Fibroblast of skin of scalp (primary cell): ENCODE measurements at places on chromosomes 3 and 15.

DNA sequence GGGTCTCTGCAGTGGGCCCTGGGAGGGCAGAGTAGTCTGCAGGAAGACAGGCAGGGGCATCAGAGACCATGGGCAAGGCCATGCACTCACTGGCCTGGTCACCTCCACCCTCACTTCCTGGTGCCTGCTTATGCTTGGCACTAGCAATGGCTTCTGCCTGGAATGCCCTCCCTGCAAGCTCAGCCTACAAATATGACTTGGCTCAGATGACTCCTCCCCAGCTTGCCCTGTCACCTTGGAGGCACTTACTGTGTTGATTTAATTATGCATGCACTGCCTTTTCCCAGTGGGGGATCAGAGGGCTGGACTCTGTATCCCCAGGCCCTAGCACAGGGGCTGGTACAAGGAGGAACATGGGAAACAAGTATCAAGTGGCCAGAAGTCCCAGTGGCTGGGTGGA is 7.8 kb downstream of the C3orf18 start:
- DNase-seq, result peak; percentile 22

- DNase-seq, result no peak
Observed at GRCh38 chr3:156383441-156384025, 171.4 kb downstream of the SSR3 start.

DNA sequence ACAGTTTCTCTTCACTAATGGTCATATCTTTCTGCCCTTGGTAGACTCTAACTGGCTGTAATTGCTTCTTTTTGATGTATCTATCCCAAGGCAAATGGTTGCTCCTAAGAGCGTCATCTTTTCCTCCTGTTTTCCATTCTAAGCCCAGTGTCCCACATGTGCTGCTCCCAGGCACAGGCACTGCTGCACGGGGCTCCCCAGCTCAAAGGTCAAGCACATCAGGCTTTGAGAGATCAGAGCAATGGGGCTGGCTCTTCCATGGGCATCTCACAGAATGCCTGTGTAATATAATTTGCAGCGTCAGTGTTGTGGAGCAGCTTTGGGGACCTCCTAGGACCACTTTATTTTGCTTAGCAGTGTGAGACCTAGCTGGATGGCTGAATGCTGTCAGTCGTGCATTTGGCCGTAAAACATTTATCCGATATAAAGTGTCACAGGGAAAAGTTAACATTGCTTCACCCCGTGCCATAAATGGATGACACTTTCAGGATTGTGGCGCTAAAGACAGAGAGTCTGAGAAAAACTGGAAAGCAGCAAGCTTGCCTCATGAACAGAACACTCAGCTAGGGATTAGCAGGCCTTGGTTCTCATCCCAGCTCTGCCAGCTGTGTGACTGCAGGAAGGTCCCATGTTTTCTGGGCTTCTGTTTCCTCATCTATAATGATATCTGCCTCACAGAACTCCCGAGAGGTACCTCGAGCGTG is 277.5 kb upstream of the TBL1XR1 start:
- DNase-seq, result no peak

- DNase-seq, result peak; percentile 70
Observed at GRCh38 chr3:174168026-174168425, 691.1 kb upstream of the NAALADL2 start.

- no peak for DNase-seq
Observed at GRCh38 chr3:124907957-124908356, 20.8 kb upstream of the ITGB5 start.

GRCh38 chr3:119731560-119732343 is 28.9 kb downstream of the CFAP91 start:
- peak; percentile 47 for DNase-seq

DNA sequence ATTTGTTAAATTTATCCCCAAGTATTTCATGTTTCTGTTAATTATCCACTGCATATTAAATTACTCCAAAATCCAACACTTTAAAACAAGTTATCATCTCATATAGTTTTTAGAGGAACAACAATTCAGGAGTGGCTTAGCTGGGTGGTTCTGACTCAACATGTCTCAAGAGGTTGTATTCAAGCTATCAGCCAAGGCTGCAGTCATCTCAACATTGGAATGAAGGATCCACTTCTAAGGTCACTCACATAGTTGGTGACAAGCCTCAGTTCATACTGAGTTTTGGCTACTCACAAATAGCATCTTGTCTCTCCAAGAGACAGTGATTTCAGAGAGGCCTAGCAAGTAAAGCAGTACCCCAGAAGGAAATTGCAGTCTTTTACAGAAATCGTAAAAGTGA is 134.7 kb downstream of the NR2E3 start:
- peak; percentile 12 for DNase-seq

DNA sequence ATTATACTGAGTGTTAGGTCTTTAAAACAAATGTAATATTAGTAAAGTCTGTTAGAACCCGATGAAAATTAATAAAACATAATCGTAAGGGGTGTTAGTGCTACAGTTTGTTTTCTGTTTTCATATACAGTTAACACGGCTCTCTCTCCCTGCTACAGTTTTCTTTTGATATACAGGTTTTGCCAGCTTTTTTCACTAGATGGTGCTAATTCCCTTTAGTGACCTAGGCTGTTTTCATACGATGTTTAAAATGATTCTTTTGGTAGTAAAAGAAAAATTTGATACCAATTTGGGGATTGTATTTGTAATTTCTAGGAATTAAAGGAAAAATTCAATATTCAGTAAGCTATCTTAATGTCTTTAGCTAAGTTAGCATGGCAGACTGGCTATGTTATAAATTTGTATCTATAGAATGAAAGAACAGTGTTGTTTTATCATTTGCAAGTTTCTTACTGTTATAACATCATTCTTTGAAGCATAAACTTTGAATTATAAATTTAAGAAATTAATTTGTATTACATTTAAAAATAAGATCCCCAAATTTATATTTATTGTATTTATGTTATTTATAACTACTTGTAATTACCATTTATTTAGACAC is 11.5 kb downstream of the APH1B start:
- DNase-seq, result peak; percentile 68

- no peak for DNase-seq
Observed at GRCh38 chr3:181999314-181999713, 287.6 kb downstream of the SOX2 start.
